ENCODE measurements at places on chromosomes 16 and 17.

GRCh38 chr17:82416264-82416663 is 1.9 kb upstream of the HEXD start:
- no peak for DNase-seq

- no peak for DNase-seq
Measured at GRCh38 chr16:19711643-19712042, 6.4 kb downstream of the KNOP1 start.

DNA sequence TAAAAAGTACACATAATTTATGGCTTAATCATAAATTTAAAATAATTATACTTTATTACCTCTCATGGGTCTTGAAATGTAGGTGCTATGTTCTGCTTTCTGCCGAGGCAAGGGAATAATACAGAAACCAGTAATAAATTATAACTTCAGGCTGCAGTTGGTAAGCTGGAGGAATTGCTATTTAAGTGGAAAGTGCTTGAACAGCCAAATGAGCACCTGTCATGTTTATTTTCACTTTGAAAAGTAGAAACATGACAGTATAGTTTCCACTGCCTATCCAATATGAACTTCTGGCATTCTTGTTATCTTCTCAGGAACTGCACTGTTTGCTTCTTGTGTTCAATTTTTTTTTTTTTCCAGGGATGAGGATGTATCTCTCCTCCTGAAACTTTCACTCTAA is 146.0 kb downstream of the FTO start:
- no peak for DNase-seq

DNA sequence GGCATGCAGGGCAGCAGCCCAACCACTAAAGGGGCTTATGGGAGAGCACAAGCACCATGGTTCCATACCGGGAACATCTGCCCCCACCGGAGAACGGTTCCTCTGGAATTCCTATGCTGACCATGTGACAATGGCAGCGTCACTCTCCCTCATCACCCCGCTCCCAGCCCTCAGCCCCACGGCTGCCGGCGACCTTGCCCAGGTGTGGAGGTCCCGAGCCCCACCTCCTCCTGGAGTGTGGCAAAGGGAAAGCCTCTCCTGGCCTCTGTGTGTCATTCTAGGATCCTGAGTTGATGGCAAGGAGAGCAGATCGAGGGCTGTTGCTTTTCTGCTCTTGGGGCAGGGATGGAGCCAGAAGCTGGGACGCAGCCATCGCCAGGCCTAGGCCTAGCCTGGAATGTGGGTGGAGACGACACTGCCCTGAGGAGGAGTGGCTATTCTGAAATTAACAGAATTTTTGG is 17.8 kb upstream of the RNPS1 start:
- no peak for DNase-seq

DNA sequence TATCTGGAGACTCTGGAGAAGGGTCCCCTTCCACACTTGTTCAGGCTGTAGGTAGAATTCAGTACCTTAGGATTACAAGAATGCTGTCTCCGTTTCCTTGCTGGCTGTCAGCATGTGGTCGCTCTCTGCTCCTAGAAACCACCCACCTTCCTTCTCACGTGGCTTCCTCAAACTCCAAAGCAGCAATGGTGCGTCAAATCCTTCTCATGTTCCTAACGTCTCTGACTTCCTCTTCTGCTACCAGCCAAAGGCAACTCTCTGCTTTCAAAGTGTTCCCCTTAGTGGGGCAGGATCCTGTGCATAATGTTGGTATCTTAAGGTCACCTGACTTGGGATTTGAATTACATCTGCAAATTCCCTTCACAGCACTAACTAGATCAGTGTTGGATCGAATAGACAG is 30.9 kb upstream of the DYNLRB2 start:
- DNase-seq, result no peak

GRCh38 chr16:919658-920050 is 51.1 kb downstream of the LMF1 start:
- no peak for DNase-seq

DNA sequence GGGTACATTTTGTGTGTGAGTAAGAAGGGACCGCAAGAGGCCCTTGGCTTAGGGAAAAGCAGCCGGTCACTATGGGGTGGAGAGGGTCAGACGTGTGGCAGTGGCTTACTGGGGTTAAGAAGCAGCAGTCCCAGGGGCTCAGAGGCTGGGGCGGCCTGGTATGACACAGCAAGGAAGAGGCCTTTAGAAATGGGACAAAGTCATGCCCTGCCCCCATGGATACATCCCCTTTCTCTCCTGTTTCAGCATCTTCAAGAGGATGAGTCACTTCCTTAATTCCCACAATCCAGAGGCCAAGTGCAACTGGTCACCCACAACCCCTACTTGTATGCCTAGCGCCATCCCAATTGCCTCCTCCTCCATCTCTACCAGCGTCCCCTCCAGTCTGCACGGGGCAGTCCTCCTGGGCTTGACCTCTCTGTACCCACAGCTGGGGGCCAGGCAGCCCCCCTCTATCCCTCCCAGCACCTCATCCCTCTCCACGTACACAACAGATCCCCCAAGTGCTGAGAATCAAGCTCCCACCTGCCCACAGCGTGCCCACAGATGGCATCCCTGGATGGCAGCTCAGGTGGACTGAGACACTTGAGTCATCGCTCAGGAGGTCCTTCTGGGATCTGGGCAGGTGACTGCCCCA is 6.9 kb upstream of the EFTUD2 start:
- DNase-seq, result peak; percentile 43

GRCh38 chr17:70181866-70182265 is 12.5 kb downstream of the KCNJ2 start:
- no peak for DNase-seq

- DNase-seq, result peak; percentile 58
Measured at GRCh38 chr17:58120195-58120822, 27.9 kb upstream of the OR4D1 start.

- DNase-seq, result no peak
Measured at GRCh38 chr16:48525201-48526057, 84.6 kb downstream of the N4BP1 start.

DNA sequence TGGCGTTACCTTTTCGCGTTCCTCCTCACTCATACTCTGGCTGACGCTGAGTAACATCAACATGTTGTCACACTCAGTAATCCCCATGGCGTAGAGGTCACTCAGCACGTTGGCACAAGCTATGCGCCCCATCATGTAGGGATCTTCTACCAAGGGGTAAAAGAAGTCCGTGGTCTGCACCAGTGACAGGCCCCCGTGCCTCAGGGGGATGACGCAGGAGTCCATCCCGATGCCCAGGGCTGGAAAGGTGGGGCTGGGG is 596 bp downstream of the SEPHS2 start:
- DNase-seq, result no peak

DNA sequence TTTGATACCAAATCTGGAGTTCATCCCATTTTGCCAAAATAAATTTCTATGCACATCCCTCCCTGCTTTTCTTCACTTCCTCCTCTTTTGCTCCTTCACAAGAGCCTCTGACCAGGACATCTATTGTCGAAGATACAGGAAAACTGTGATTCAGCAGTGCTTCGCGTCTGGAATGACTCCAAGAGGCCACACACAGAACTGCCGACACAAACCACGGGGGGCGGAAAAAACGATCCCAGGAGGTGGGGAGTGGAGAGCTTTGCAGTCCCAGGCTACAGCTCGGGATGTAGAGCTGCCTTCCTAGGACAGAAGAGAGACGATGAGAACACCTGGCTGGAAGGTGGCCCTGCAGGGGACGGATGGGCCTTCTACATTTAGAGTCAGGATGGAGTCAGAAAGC is 102.8 kb downstream of the XYLT1 start:
- no peak for DNase-seq

DNA sequence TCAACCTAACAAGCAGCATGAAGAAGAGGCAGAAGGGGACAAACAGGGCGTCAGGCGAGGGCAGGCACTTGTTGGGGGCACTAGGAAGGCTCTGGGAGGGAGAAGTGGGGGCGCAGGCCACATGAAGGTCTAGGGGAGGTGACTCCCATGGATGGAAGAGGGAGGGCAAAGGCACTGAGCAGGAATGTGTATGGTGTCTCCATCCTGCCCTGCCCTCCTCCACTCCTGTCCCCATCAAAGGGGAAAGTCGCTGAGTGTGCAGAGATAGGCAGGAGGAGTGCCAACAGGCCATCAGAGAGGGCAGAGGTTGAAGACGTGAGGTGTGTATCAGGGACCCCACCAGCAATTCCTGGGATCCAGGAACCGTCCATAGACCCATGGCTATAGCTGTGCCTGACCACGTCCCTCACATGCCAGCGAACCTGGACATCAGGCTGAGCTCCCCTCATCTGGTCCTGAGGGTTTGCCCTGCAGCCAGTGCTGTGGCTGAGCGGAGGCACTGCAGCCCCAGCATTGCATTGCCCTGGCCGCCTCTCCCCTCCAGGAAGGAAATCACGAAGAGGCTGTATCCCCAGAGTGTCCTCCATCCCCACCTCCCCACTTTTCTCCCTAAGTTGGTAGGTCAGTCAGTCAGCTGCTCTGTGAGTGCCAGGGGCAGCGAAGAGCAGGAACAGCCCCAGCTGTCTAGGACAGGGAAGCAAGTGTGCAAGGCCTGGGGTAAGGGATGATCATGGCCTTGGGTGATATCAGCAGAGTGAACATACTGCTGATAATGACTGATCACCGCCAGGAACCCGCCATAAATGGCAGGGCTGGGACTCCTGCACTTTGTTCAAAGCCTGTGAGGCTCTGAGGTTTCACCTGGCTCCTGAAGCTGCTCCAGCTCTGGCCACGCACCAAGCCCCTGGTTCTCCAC is 6.2 kb upstream of the CYB561 start:
- DNase-seq, result no peak

- DNase-seq, result no peak
Measured at GRCh38 chr17:17845046-17845775, 8.4 kb upstream of the SREBF1 start.

DNA sequence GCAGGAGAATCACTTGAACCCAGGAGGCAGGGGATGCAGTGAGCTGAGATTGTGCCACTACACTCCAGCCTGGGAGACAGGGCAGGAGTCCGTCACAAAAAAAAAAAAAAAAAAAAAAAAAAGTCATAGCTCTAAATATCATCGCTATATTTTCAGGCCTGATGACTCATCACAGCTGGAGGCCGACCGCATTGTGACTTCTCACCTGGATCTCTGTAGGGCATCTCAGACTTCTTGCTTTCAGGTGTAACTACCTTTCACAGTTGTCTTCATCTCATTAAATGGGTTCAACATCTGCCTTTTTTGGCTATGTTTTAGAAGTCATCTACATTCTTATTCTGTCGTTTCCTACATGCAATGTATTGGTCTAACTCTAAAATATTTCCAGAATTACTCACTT is 353.1 kb upstream of the MON1B start:
- DNase-seq, result peak; percentile 42

DNA sequence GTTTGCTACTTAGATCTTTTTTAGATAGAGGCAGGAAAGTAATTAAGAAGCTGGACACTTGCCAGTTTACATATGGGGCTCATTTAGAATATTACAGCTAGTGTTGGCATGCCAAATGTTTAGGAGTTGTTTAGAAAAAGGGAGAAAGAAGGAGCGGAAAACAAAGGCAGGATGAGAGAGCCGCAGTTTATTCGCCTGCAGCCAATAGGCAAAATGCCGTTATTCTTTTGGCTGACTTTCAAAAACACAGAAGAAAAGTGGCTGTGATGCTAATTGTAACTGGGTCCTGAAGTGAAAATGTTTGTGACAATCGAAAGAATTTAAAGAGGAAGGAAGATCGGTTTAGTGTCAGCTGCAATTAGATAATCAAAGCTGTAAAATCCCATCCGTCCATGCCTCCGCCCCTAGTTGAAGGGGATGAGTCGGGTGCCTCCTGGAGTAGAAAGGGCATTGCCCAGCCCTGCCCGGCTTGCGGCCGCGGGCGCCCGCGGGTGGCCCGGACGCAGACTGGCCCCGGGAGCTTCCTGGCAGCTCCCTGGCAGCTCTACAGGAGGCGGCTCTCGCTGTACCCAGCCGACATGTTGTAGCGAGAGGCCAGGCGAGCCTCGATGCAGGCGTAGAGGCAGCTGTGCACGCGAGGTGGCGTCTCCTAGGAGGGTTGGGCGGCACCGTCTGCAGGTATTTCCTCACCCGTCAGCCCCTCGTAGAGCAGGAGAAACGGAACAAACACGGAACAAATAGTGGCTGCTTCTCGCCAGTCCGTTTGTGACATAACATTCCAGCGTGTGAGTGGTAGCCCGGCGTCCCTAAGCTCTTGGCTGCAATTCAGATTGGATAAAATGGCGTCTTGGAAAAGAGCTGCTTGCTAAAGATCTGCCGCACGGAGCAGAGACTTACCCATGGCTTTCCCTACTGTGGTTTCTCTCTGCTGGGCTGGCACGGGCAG is 82.2 kb downstream of the TNRC6C start:
- DNase-seq, result peak; percentile 72

DNA sequence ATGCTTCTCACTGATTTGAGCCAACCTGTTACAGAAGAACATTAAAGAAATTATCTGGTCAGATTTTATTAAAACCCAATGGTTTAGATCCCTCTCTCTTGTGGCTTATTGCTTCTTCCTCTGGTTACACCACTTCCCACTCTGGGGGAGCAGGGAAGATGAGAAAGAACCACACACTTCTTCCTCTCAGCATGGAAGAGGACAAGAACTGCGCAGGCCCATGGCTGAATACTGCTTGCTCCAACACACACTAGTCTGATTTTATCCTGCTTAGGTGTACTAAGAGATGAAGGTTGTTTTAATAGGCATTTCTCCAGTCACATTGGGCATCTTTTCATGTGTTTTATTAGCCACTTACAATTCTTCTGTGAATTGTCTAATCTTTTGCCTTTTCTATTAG is 27.6 kb downstream of the MAP3K3 start:
- DNase-seq, result no peak

GRCh38 chr17:57444682-57445450 is 188.5 kb downstream of the MSI2 start:
- DNase-seq, result no peak

DNA sequence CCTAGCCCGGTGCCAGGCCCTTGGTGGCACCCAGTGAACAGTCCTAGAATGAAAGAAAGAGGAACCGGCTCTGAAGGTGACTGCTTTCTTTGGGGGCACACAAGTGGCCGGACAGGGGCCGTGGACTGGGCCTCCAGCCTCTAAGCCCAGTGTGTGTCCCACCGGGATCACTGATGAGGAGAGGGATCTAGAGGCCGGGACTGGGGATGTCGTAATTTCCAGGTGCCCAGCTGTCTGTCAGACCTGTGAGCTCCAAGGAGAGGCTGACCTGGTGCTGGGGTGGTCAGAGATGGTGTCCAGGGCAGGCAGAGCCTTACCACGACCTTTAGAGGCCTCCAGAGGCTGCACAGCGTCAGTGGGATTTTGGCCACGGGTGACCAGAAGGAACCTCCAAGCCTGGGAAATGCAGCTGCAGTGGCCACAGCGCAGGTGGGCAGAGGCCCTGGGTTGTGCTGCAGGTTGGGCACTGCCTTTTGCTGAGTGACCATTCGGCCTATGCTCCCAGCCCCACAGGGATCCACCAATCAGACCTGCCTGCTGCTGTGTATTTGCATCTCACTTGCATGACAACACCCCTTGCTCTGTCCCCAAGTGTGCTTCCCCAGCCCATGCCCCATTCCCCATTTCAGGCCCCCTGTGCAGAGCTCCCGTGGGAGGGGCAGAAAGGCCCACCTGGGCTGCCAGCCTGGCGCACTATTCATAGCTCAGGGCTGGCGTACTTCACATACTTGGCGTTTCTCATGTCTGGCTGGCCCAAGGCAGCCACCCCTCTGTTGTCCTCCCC is 12.5 kb downstream of the ARHGAP23 start:
- no peak for DNase-seq

Measured in LoVo (cell line).